NCI-H187 treated with DMSO at 0.1 percent for 48 hours (cell line): ENCODE measurements at places on chromosomes 7 and 10.

GRCh38 chr7:1301054-1301881, 68.6 kb downstream of the UNCX start:
- DNase-seq: no peak

GRCh38 chr7:79451580-79451979, 1.9 kb downstream of the MAGI2 start:
- DNase-seq: no peak

GRCh38 chr7:108201766-108202165, 71.6 kb upstream of the LAMB4 start:
- DNase-seq: no peak

DNA sequence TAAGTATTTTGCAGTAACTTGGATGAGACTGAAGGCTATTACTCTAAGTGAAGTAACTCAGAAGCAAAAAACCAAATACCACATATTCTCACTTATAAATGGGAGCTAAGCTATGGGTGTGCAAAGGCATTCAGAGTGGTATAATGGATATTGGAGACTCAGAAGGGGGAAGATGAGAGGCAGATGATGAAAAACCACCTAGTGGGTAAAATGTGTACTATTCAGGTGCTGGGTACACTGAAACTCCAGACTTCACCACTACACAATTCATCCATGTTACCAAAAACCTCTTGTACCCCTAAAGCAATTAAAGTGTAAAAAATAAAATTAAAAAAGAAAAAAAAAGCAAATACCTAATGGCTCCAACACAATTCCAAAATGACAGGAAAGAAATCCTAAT, 351.7 kb downstream of the NXPH1 start:
- DNase-seq: no peak

- no peak for DNase-seq
Measured at GRCh38 chr7:139521439-139521838, 2.0 kb upstream of the CLEC2L start.

DNA sequence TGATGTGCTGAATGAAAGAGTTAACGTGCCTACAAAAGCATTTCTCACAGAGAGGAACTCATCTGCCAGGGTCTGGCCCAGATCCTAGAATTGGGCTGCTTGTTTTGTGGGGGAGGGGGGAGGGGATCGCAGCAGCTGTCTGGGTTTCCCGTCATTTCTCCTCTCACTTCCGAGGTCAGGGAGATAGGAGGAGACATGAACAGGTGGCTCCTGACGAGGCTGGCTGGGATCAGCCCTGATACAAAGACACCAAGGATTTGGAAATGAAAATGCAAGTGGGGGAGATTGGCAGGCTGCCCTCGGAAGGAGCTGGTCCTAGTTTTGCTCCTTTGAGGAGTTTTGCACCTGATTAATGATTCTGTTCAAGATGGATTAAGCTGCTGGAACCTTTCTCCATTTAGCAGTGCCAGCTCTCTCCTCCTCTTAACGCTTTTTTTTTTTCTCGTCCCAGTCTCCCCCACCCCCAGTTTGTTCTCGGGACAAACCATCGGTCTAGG, 86.8 kb upstream of the KMT2C start:
- no peak for DNase-seq

DNA sequence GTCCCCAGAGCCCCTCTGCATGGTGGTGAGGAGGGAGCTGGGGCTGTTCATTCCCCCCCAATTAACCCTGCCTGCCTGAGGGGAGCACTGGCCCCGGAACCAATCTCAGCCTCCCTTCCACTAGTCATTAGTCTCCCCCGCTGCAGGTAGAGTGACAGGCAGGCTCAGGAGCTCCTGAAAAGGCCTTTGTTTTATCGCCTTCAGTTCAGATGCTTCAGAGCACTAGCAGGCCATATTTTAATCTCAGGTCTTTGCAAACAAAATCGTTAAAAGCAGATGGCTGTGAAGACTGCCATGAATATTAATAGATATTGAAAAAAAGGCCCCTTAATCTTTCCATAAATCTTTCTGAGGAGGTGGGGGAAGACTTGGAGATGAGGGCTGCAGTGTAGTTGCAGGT, 250.7 kb downstream of the RPS24 start:
- no peak for DNase-seq

DNA sequence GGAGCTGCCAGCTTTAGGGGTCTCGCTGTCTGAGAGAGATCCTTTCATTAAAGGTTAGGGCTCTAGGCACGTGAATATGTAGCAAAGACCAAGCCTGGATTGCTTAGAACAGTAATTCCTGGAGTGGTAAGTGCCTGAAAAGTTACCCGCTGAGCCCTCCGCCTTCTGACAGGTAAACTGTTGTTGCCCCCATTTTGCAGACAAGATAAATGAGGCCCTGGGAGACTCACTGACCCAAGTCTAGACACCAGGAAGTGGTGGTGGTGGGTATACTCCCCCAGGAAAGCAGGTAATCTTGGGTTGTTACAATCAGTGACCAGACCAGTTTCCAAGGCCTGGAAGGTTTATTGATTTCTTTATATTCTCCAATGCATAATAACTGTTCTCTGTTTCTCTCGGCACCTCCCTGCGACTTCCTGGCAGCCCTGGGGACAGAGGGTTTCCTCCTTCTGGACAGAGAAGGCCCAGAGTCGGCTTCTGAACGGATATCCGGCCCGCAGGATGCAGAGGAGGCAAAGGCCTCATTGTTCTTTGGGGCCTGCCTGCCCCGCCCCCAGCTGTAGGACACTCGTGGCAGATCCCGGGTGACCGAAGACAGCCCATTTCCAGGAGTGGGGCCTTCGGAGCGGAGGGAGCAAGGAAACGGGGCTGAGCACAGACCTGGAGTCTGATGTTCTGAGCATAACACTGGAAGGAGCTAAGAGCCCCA, 1.3 kb upstream of the GRK5 start:
- no peak for DNase-seq

GRCh38 chr10:110457851-110458250, 39.9 kb upstream of the DUSP5 start:
- no peak for DNase-seq

- DNase-seq: no peak
Measured at GRCh38 chr10:88971221-88972061, 18.9 kb upstream of the ACTA2 start.
